Stimulated activated CD4-positive, alpha-beta T cell treated with anti-CD3 and anti-CD28 coated beads, Interleukin-4, amount 100 ng/mL, for 1 hour (primary cell): ENCODE measurements at places on chromosomes 2 and 18.

DNA sequence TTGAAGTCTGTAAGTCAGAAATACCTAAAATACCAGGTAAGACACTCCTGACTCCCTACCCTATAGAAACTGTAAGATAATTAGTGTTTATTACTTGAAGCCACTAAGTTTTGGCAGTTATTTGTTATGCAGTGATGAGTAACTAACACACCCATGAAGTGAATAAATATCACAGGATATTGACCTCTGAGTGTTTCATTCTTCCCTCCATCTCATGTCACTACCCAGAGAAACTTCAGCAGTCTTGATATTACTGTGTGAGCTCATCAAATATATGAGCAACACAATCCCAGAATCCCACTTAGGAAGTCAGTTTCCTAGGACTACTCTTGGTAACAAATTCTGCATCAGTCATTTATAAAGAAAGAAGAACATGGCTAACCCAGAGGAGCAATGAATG lies 529.7 kb downstream of the FBXO15 start:
- DNase-seq = no peak

DNA sequence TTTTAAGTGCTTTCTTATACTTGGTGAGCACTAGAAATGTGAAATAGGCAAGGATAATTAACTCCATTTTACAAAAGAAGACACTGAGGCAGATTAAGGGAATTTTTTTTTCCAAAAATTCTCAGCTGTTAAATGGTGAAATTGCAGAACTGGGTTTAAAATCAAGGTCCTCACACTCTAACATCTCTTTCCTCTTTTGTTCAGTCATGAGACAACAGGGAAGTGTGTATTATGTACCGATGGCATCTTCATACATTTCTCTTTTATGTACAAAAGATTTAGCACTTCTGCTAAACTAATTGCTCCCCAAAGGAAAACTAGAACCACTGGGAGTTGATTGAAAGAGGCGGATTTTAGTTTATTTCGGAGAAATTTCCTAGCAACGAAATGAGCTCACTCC lies 203.0 kb downstream of the SETBP1 start:
- no peak for DNase-seq

DNA sequence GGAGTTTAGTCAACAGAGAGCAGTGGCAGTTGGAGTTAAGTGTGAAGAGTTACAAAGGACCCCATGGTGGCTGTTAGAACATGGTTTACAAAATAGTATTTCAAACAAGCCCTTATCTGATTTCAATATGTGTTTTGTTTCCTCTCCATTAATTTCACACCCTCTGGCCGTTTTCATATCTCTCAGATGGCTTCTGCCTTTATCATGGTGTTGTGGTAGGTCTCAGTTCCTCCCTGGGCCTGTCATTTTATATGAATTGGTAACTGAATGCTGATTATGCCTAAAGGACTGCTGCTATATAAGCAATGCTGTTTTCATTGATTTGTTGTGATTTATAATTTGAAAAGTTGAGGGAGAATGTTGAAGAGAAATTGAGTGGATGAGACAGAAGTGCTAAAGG lies 686.7 kb downstream of the NYAP2 start:
- DNase-seq = no peak

- peak; percentile 26 for DNase-seq
Observed at GRCh38 chr2:106057206-106057605, 136.9 kb downstream of the UXS1 start.

DNA sequence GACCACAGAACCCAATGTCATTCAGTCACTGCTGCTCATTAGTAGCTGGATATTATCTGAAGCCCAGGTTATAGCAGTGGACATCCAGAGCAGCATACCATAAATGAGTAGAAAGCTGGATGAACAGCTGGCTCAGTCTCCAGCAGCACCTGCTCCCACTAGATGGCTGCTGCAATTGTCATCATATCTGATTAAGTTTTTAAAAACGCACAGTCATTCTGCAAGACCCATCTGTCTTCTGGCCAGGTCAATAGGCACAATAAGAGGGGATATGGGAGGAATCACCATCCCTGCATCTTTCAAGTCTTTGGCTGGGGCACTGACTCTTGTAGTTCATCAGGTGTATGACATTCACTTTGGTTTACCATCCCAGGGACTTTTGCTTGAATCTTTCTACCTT lies 55.1 kb upstream of the XDH start:
- no peak for DNase-seq

DNA sequence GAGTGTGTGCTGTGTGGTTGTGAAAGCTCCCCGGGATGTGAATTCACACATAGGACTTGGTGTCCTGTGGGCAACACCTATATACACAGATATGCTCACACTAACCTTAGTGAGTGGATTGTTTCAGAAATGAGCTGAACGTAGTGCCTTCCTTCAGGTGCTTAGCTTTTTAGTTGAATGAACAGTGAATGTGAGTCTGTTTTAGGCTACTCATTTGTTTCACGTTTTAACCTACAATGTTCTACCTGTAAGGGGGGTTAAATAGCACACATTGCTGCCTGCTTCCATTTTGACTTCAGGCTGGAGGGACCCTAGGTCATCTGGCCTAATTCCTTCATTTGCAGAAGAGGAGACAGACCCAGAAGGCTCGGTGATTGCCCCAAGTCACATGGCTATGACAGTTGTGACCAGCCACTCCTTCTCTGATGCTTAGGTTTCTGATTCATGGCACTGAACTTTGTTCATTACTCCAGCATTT lies 1.0 kb downstream of the PLEK start:
- no peak for DNase-seq

GRCh38 chr18:8660316-8660715 lies 45.0 kb upstream of the MTCL1 start:
- no peak for DNase-seq

GRCh38 chr2:147639891-147640290 lies 204.9 kb upstream of the ACVR2A start:
- no peak for DNase-seq

DNA sequence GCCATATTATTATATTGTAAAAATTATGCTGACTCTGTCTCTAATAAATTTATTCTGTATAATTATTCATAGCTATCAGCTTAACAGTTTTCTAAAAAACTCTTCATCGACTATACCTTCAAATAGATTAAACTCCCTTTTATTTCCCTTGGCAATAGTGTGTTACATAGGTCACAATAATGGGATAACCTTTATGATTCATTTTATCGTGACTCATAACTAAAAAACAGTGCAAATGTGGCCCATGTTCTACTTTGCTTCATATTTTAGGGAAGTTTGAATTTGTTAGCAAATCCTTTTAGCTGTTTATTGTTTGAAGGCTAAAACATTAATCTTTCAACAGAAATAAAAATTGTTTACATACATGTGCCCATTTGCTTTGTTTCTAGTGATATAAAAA lies 783.2 kb upstream of the CDH2 start:
- no peak for DNase-seq

GRCh38 chr2:106143495-106144215 lies 50.4 kb downstream of the UXS1 start:
- no peak for DNase-seq

DNA sequence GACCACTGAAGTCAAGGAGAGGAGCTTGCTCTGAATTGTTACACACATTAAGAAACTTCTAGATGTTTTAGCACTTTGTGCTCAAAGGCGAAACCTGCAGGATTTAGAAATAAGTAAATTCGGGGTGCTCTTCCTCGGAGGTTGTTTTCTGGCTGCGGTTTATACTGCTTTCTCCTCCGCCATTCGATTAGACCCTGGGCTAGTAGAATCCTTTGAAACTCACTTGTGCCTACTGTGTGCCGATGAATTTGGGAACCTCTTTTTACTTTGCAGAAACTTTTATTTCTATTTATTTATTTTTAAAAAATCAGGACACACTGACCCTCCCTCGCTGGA lies 3.5 kb downstream of the MEIS1 start:
- no peak for DNase-seq

- no peak for DNase-seq
Observed at GRCh38 chr2:147709655-147710054, 135.2 kb upstream of the ACVR2A start.

DNA sequence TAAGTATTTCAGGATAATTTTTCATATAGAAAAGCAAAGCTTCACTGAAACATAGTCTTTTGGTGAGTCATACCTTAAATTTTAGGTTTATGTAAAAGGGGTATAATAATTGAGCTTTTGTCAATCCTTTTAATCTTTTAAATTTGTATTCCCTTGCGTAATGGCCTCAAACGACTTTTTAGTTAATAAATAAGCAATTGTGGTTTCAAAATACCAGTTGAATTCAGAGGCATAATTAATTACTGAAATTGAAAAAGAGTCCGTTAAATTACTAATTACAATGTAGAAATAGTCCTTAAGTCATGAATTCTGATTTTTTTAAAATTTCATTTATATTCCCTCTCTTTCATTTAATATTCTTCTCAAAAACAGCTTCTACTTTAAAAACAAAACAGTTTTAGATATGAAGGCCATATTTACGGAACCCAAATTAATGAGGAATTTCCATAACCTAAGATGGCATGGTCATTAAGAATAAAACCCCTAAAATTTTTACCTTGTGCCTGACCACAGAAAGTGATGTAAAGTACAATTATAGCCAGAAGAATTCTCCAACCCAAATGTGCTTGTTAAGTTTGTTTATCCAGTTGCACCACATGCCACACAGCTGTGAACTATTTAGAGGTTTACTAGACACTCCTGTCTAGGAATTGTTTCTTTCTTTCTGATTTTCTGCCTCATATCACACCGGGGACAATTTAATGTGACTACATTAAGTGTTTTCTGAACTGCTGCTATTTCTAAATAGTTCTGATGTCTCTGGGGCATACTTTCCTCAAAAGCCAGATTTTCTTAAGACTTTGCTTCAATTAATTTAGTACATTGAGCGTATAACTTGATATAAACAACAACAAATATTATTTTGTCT lies 60.7 kb upstream of the ITGA4 start:
- no peak for DNase-seq

- DNase-seq = no peak
Observed at GRCh38 chr2:189379287-189379630, 62.0 kb upstream of the WDR75 start.

DNA sequence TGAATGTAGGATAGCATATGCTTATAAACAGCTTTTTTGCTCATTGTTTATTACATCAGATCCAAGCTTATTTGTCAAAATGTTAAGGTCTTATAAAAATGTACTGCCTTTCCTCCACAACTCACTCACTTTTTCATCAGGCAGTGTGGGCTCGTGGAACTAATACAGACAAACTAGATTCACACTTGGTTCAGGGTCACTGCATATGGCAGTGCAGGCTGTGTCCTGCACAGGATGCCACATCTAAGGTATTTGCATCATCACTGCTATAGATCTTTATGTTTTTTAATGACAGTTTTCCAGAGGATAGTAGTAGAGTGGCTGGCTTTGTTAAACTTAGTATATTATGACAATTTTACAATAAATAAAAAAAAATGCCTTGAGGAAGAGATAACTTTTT lies 381.0 kb downstream of the CLIP4 start:
- no peak for DNase-seq

- no peak for DNase-seq
Observed at GRCh38 chr2:149329068-149329467, 1.3 kb upstream of the LYPD6 start.

DNA sequence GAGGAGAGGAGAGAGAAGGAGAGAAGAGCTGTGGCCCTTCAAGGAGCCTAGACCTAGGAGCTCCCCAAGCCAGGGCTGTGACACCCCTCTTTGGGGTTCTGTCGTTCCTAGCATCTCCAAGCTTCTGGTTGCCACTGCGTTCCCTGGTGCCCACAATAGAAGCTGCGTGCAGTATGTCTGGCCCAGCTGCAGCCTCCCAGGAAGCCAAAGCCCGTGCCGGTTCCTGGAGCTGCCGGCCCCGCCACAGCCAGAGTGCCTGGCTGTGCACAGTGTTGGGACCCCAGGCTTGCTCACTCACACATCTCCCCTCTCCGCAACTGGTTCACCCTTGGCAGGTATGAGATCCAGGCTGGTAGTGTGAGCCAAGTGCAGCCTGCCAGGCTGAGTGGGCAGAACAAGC lies 367.7 kb upstream of the MC4R start:
- DNase-seq = no peak

DNA sequence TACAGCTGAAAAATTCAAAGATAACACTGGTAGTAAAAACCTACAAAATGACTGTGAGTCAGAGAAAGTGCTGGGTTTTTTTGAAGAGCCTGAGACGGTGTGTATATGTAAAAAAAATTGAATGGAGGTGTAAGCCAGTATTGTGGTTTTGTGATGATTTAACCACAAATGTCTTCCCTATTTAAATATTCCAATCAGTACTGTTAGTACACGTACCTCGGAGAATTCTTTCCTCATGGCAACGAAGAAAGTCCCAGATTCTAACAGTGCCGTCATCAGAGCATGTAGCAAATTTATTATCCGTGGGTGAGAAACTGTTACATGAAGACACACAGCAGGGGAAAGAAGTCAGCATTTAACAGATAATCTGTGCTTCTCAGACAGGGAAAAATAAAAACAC lies 48.1 kb downstream of the WDR33 start:
- no peak for DNase-seq

- DNase-seq = no peak
Observed at GRCh38 chr2:16674154-16674553, 8.5 kb upstream of the CYRIA start.

GRCh38 chr2:179031731-179032408 lies 18.1 kb downstream of the CCDC141 start:
- DNase-seq = peak; percentile 11

DNA sequence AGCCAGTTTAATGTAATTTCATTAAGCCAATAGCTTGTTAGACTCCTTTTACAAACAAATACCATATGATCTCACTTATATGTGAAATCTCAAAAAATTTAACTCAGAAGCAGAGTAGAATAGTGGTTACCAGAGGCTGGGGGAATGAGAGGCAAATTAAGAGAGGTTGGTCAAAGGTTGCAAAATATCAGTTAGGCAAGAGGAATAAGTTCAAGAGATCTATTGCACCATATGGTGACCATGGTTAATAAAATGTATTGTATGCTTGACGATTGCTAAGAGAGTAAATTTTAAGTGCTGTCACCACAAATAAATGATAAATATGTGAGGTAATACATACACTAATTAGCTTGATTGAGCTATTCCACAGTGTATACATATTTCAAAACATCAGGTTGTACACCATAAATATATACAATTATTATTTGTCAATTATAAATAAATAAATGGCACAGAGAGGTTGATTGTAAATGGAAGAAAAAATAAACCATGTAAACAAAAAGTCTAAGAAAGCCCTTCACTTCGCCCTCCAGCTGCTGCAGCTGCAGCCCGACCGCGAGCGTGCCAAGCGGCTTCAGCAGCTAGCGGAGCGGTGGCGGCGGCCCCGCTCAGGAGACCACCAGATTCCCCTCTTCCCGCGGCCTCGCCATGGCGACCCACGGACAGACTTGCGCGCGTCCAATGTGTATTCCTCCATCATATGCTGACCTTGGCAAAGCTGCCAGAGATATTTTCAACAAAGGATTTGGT lies 23.0 kb upstream of the ACTR2 start:
- DNase-seq = no peak

DNA sequence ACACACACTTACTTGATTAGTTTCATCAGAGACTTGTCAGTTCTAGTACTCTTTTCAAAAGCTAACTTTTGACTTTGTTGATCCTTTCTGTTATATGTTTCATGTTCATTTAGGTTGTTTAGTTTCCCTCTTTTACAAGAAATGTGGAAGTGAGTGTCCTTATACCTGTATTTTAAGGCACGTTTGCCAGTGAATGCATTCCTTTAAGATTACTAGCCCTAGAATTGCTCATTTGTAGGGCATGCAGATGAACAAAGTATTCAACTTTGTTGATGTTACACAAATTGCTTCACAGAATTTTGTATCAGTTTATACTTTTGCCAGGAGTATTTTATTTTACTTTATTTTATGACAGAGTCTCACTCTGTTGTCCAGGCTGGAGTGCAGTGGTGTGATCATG lies 6.3 kb downstream of the IL1RL2 start:
- no peak for DNase-seq

- no peak for DNase-seq
Observed at GRCh38 chr2:73961274-73961673, 23.4 kb upstream of the TET3 start.
